ENCODE measurements at places on chromosomes 2 and 18.
A peak's percentile ranks its signal among the peaks of the same experiment; 100 is the strongest.

- DNase-seq, result no peak
Measured at GRCh38 chr2:53755121-53755520, 12.5 kb upstream of the CHAC2 start.

DNA sequence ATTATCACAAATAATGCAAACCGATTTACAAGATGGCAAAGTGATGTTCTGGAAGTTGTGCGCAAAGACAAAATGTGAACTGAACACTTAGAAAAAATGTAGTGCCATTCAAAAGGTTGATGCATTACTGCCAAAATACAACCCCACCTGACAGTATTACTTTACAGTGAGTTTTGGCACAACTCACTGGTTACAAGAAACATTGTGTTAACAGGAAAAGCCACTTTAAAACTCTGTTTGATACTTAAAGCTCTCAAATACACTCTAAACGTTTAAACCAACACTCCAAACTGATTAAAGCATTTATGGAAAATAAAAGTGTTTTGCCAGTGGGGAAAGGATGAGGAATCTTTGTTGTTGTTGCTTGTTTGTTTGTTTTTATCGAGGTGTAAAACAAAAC, 173.4 kb upstream of the SATB2 start:
- DNase-seq, result no peak

DNA sequence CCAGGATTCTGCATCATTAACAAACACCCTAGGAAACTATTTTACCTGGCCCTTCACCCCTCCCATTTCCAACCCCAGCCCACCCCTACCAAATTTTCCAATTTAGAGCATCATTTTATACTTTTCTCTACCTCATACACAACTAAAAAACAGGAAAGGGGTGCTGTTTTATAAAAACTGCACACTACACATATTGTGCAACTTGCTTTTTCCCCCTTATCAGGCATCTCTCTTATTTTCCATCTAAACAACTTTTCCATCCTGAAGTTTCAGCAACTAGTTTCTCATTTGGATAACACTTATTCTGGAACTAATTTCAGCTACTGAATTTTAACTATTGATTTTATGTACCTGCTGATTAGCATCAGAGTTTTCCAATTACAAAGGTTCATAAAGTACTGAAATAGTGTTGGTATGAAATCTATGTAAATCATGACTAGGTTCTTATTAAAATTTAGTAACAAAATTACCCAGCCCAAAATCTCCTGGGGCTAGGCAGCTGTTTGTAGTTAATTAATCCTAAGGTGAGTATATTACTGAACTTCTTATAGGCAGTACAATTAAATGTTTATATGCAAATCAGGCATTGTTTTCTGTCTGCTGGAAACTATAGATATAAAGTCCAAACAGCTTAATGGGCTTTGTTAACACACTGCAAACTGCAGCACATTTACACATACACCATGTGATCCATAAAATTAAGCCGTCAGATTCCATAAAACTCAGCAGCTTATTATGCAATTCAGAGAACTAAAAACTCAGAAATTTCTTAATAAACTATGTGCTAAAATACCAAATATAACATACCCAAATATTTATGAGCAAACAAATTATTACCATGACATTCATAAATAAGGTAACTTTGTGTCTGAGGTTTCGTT, 7.9 kb downstream of the SF3B1 start:
- DNase-seq, result no peak

DNA sequence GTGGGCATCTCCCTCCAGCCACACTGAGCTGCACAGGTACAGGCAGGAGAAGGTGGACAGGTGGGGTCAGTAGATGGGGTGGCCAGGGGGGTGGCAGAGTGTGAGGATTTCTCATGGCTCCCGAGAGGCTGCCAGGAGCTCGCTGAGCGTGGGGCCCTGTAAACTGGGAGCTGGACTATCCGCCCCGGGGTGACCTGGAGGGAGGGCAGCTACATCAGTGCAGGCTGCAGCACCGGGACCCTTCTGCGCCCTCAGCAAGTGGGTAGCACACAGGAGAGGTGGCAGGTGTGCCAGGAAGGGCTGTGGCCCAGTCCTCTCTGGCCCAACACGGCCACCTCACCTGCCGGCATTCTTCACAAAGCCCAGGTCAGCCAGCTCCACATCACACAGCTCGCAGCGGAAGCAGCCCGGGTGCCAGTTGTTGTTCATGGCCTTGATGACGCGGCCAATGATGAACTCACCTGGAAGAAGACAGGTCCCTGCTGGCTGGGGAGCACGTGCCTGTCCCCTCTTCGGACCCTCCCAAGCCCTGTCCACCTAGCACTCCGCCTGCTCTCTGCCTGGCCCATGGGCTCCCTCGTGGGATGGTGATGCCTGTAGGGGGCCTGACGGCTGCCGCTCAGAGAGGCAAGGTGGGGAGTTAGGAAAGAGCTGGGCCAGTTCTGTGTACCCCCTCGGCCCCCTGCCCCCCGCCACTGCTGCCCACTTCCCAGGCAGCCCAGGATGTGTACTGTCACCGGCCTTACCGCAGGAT, 8.3 kb downstream of the GPR17 start:
- no peak for DNase-seq

DNA sequence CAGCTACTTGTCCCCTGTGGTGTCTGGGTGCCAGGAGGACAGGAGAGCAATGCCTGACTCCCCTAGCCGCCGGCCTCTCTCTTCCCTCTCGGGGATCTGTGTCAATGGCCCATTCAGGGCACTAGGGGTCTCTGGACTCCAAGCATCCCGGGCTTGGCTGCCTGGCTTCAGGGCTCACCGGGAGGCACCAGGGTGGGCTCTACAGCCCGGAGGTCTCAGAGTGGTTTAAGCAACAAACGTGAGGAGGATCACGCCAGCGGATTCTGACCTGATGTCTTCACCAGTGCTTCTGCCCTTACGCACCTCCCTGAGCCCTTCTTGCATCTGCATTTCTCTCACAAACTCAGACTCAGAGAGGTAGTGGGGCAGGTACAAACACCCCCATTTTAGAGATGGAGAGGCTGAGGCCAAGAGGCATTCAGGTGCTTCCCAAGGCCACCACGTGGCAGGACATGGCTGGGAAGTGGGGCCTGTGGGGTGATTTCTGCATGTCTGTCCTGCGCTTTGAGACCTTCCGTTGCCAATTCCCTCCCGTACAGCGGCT, 243.0 kb downstream of the CELF4 start:
- no peak for DNase-seq

DNA sequence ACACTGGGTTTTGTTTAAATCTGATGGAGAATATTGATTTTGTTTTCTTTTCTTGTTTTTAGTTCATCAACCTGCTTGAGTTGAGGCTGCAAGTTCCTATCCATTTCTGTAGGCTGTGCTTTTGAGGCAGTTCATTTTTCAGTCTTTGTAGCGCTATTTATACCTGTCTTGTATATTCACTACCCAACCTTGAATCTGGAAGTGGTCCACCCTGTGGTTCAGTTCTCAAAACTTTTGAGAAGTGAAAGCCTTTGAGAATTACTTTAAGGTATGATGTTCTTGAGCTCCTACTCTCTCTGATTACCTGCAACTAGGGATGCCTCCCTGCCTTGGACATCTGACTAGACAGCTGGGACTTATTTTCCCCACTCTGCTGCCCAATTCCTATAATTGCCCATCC, 53.5 kb upstream of the KCNE4 start:
- DNase-seq, result no peak

DNA sequence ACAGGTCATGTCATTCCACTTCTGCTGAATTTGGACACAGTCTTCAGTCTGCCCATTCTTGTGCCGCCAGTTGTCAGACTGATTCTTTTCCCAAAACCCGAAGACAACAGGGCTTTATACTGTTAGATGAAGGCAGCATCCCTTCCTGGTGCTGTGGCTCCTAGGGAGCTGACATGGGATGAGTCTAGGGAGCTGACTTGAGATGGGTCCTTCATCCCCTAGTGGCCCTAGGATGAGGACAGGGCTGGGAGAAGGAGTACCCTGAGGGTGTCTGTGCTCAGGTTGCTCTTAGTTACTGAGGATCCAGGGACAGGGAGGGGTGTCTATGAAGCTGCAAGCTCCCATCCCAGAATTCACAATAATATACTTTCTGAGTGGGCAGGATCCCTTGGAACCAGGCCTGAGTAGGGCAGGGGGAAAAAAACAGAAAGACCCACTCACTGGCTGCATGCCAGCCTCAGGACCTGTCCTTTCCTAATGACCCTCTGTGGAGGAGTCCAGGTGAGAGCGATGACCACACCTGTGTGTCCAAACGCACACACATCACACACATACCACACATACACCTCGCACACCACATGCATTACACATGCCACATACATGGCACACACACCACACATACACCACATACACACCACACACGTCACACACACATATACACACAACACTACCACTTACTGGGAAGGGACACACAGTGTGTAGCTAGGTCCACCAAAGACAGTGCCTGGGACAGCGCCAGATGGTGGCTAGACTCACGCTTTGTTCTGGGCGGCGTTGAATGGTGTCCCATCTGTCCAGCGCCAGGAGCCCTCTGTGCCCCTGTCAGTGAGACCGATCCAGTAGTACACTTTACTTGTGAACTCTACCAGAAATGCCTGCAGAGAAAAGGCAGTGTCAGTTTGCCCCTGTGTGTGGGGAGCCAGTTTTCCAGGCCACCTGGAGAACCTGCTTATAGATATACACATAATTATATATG, 11.1 kb downstream of the CLEC4F start:
- no peak for DNase-seq

GRCh38 chr2:55888936-55889335, 34.6 kb downstream of the EFEMP1 start:
- no peak for DNase-seq

- no peak for DNase-seq
Measured at GRCh38 chr2:136113209-136113971, 4.6 kb downstream of the CXCR4 start.

DNA sequence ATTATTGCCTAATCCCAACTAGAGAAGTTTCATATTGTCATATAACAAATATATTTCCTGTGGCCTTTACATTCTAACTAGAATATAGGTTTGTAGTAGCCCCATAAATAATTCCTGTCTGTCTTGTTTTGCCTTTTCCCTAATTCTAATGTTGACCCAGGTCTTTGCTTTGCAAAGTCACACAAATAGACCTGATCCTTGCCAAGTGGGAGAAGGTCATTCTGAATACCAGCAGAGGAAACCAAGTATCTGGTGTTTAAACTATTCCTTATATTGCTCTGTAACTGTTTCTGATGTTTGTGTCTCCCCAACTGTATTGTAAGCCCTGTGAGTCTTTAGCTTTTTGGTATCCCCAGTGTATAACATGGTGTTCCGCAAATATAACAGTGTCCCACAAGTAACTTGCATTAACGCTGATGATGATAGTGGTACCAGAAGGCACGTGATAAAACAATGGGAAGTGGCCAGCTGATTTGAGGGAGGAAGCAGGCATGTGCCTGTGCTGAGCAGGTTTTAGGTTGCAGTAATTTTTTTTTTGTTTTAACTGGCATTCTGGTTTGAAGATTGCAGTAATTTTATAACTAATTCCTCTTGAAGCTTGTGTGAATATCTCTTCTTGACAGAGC, 11.1 kb downstream of the HADHB start:
- no peak for DNase-seq

GRCh38 chr2:214471990-214472389, 61.1 kb downstream of the VWC2L start:
- DNase-seq, result no peak

DNA sequence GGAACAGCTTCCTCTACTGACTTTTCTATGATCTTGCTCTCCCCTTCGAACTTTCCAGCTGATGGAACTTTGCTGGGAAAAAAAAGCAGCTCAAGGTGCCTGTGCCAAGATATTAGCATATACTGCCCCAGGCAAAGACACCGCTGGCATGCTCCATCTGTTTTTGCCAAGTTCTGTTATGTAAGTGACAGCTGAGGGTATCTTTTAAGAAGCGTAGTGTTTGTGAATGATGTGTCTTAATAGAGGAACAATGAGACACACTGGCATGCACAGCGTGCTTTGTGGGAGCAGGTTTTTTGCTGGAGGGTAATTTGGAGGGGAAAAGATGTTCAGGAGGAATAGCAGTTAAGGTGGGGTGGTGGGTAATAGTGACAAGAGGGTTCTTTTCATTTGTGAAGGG, 47.8 kb downstream of the SLC4A3 start:
- DNase-seq, result no peak

DNA sequence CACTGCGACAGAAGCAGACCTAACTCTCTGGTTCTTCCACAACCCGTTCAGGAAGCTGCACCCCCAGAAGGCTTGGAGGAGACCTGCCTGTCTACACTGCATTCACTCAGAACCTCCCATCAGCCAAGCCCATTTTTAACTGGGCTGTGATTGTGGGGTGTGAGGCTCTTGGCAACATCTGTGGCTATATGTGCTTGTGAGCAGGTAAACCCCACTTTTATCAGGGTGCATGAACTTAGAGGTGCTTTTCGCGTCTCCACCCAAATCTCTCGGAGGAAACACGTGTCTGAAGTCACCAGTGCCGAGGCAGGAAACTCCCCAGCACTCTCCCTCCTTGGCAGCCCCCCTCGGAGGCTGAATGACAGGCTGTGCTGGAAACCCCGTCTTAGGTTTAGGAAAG, 158.2 kb upstream of the SALL3 start:
- no peak for DNase-seq

GRCh38 chr2:197560146-197560665, 44.3 kb downstream of the MOB4 start:
- no peak for DNase-seq

DNA sequence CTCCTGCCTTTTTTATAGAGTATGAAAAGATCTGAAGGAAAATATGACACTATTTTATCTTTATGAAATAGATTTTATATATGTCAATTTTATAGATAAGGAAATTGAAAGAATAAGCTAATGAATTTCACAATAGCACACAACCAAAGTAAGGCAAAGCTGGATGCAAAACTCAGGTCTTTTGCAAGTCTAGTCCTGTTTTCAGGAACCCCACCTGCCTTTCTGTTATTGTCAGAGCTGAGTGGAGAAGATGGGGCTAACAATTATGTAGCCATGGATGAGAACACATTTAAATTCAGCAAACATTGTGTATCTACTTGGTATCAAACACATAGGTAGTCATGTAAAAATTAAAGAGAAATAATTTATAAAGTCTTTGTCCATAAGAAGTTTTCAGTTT, 161.5 kb upstream of the ZEB2 start:
- DNase-seq, result no peak

DNA sequence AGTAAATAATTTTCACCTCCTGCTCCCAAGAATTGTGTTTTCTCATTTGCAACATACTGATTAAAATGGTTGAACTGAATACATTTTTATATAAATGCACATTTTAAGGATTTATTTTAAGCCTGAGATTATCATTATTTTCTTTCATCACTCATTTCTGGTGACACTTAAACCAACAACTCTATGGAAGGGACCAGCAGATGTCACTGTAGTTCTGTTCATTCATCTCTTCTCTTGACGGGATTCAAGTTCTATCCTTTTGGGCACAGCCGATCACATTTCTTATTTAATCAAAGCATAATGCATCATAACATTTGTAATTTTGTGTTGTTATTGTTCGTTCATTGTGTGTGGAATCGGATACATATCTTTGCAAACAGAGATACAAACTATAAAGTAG, 417.9 kb downstream of the HRH4 start:
- no peak for DNase-seq

- peak; percentile 59 for DNase-seq
Measured at GRCh38 chr18:22933206-22933965, at the start of gene RBBP8. TSS of gene RBBP8 (plus strand) at chr18:22933328. CDS start at chr18:22936852, 3,524 bp downstream.

All from stimulated activated CD8-positive, alpha-beta memory T cell treated with anti-CD3 and anti-CD28 coated beads, Interleukin-7, amount 100 ng/mL, for 1 hour (primary cell).